T follicular helper cell (primary cell): ENCODE measurements at places on chromosomes 13 and 19.
A peak's percentile ranks its signal among the peaks of the same experiment; 100 is the strongest.

GRCh38 chr13:64529874-64530485 is 2700.2 kb downstream of the PCDH9 start:
- no peak for DNase-seq

DNA sequence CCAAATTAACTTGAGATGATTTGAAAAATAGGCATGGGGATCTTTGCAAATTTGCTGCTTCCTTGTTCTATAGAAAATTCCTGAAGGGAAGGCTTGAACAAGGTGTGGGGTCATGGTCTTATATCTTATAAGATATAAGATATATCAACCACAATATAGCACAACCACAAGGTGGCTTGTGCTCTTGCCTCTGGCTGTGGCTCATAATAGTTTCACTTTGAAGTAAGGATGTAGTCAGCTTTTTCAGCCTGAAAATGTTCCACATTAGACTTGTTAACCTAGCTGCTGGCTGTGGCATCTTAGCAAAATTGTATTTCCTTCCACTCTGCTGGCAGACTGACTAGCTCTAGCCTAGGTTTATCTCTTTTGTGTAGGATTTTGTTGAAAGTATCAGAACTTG is 169.7 kb downstream of the KLF5 start:
- no peak for DNase-seq

DNA sequence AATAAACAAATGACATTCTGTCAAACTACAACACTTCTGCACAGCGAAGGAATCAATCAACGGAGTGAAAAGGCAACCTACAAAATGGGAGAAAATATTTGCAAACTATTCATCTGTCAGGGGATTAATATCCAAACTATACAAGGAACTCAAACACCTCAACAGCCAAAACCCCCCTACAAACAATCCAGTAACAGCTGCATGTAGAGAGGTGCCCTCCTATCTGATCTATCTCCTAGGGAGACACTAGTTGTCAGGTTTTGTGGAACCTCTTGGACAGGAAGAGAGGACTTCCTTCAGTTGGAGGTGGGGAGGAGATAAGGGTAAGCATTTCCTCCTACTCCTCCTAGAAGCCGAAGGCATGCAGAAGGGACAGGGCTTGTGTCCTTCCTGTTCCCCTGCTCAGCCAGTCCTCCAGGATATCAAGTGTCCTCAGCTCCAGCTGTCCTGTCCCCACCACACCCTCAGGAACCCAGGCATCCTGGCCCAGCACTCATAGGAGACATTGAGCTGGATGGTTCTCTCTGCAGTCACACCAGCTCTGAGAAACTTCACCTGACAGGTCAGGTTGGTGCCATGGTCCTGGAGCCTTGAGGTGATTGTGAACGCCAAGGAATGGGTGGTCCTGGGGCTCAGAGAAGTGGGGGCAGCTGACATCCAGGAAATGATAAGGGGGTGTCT is 9.8 kb upstream of the SIGLEC8 start:
- DNase-seq = no peak

- no peak for DNase-seq
These were observed 3.5 kb upstream of the TEX26 start for GRCh38 chr13:30928978-30929377.

DNA sequence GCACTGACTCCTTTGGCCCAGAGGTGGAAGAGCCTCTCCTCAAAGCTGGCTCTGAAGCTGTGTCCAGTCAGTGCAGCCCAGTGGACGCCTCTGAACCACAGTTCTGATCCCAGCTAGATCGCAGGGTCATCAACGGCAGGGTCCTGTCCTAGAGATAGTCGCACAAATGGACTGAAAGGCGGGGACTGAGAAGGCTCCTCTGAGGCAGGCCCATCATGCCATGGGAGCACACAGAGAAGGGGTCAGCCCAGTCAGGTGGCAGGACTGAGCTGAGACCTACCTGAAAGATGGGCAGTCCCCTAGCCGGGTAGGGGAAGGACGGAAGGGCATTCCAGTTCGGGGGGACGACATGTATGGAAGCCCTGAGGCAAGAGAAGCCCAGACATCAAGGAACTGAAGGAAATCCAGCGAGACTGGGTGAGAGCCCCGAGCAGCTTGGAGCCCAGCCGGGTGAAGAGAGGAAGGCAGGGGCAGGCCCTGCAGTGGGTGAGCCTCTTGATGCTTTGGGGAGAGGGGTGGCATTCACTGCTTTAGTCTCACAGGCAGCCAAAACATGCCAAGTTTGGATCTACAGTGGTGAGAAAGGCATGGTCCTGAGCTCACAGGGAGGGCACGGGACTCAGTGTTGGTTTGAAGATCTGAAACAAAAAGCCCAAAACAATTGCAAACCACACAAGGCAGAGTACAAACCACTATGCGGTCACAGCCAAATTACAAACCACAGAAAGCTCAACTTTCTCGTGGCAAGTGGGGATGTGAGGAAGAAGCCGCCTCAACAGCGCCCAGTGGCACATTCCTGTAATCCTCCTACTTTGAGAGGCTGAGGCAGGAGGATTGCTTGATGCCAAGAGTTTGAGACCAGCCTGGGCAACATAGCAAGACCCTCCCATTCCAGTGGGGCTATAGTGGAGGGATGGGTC is 10.0 kb downstream of the CALM3 start:
- DNase-seq = no peak

GRCh38 chr13:97660594-97661260 is 226.8 kb downstream of the RAP2A start:
- DNase-seq = no peak

GRCh38 chr13:30652746-30653386 is 35.1 kb downstream of the USPL1 start:
- DNase-seq = no peak

GRCh38 chr19:13097463-13098258 is 5.0 kb downstream of the LYL1 start:
- DNase-seq = no peak

- no peak for DNase-seq
These were observed 279.2 kb downstream of the DACH1 start for GRCh38 chr13:71587817-71588216.

DNA sequence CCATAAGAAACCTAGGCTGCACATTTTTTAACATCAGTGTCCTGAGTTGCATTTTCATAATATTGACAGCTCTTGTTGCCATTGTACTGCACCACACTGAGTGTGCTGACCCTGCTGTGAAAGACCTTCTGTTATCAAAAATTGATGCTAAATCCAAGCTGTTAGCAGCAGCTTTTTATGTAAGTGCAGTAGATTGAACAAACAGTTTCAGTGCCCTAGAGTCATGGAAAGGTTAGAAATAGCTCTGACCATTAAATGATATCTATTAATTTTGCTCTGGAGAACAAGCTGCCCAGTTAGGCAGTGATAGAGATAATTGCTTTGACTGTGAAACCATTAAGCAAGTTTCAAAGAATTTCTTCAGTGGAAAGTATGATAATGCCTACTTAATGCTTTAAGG is 1289.2 kb upstream of the PCDH20 start:
- no peak for DNase-seq

DNA sequence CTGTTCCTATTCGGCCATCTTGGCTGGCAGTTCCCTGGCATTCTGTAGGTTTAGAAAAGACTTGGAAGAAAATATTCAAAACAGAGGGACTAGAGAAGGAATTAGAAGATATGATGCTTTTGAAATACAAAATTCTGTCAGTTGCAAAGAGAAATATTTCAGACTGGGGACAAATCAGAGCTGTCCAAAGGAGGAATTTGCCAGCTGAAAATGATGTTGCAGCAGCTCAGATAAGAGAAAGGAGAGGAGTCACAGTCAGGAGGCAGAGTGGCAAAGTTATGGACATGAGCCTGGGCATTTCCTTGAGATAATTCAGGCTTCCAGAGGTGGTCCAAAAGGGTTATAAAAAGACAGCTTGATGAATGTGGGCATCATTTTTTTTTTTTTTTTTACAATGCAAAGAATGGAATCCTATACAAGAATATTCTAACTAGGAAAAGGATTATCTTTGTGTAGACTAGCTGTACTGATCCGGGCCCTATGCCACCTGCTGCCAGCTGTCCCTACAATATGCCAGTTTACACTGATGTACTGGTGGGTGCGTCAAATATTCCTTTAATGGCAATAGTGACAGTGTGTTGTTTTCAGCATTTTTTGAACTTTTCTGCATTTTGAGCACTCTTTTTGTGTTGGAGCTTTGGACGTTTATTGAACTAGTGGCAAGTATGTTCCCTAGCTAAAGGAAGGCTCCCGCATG is 31.8 kb upstream of the CBY2 start:
- DNase-seq = no peak

GRCh38 chr13:30997697-30998096 is 65.2 kb downstream of the TEX26 start:
- DNase-seq = no peak

DNA sequence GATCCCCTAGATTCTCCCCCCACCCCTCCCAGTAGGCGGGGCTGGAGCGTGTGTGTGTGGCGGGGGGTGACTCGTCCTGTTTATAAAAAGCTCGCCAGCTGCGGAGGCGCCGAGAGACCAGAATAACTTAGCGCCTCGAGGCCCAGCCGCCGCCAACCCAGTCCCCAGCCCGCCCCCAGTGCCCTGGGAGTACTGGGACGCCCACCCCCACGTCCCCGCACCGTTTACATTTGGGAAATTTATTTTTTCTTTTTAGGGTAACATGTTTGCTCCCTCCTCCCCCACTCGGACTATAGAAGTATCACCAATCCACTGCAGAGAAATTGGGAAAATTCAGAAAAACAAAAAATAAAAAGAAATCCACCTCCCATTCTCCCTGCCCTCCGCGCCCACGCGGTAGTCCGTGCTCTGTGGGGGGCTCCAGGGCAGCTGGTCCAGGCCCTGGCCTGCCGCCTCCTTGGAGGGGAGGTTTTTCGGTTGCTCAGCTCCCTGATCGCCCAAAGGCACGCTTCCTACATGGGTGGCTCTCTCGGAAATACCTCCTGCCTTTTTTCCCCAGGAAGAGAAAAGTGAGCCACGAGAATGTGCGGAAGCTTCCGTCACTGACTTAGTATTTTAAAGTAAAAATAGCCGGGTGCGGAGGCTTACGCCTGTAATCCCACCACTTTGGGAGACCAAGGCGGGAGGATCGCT is 1.5 kb upstream of the RAB3A start:
- DNase-seq = peak; percentile 34

GRCh38 chr19:35644987-35645679 is 3.0 kb upstream of the COX6B1 start:
- peak; percentile 54 for DNase-seq

- no peak for DNase-seq
These were observed 21.7 kb upstream of the CACTIN start for GRCh38 chr19:3648037-3648905.

DNA sequence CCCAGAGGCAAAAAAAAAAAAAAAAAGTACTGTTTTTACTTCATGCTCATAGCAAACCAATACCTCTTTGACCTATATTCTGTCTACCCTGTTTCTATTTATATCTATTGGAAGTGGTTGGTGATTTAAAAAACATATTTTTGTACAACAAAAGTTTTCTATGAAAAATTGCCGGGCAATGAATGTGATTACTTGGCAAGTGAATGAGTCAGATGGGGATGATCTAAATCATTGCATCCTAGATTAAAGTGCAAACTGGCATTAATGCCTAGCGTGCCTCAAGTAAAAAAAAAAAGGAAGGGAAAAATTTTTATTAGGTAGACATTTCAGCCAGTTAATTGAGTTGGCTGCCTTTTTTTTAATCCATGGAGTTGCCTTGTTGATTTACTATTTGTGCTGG is 500.6 kb downstream of the KCTD12 start:
- DNase-seq = no peak

- DNase-seq = no peak
These were observed 43.6 kb upstream of the ZNF681 start for GRCh38 chr19:23802290-23802689.

DNA sequence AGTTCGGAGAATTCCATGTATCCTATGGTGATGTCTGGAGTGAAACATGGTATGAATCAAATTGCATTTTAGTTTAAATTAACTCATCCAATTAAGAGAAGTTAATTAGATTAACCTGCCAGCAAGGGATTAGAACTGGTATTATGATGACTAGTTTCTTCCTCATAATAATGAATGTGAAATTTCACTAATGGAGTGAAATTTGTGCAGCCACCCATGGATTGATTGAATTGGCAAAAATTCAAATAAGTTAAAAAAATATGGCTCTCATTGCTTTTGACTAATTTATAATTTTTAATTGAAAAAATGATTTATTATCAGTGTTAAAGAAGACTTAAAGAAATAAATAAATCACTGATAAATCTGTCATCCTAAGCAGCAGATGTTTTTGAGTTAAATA is 232.0 kb downstream of the KCNRG start:
- no peak for DNase-seq

GRCh38 chr13:70814684-70815083 is 706.4 kb upstream of the KLHL1 start:
- DNase-seq = no peak

- DNase-seq = no peak
These were observed 3.1 kb downstream of the RNU6-9 start for GRCh38 chr19:896434-896833.

DNA sequence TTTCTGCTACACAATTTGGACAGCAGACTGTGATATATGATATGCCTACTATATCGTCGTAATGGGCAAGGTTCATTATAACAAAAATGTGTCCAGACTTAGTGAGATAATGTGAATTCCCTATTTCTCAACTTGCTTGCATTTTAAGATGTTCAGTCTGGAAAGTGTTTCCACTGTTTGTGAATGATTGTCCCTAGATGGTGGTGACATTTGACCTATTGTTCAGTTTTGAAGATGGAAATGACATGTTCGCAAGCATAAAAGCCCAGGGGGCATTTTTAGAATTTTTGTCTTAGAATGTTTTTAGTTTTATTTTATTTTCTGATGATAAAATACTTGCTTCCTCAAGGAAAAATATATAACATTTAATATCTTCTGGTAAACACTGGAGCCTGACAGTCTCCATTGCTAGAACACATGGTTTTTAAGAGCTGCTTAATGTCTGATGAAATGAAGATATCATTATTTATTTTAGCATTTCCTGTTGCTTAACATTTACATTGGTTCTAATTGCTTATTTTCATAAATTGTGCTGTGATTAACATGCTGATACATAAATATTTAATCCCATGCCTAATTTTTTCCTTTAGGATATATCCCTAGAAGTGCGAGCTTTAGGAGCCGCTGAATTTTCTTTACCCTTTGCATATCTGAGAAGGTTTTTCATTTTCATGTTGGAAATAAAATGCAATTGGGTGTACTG is 27.1 kb downstream of the MBNL2 start:
- no peak for DNase-seq

- no peak for DNase-seq
These were observed 115.6 kb downstream of the RAB20 start for GRCh38 chr13:110445722-110446574.

DNA sequence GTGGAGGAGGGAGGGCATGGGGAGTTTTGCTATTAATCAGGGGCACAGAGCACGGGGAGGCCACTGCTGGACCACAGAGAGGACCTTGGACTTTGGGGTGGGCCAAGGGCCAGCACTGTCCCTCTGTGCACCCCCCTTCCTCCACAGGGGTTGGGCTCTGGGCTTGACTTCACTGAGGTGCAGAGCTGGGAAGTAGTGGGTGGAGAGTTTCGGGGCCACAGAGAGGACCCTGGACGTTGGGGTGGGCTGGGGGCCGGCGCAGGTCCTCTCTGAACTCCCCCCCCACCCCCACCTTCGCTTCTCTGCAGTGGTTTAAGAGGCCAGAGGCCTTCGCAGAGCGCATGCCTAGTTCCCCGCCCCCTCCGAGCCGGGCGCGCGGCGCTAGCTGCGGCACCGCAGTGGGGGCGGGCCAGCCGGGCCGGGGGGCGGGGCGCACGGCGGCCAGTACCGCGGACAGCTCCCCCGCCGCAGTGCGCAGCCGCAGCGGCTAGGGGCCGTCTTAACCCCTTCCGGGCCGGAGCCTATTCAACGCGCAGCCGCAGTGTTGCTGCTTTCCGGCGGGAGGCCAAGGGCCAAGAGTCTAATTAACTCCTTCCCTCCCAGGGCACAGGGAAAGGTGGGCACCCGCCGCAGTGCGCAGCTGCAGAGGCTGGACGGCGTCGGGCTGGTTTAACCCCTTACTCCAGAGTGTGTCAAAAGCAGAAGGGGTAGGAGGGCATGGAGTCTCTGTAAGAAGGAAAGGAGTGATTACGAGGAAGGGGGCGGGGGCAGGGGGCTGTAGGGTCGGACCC is 3.7 kb downstream of the KCNC3 start:
- DNase-seq = peak; percentile 58
